ENCODE measurements at places on chromosomes 12 and 14. TPM values are rescaled to one million over a fixed set of nuclear protein-coding genes. Genes with fewer than 3 reads are reported as not detected.

Gene PPM1A
- total RNA-seq = 11.2 TPM

Gene BLOC1S1
- 88.8 TPM for total RNA-seq

Gene PRR4
- 0.31 TPM for total RNA-seq

Gene INSM2
- not detected for total RNA-seq

Gene EEA1
- total RNA-seq = 12.3 TPM

Gene FOS
- 185 TPM for total RNA-seq

Gene COL2A1
- total RNA-seq = 0.72 TPM

Measured in hair follicular keratinocyte (primary cell).